ELF-1 (cell line): ENCODE measurements at places on chromosomes 3 and 15.
A peak's percentile ranks its signal among the peaks of the same experiment; 100 is the strongest.

DNA sequence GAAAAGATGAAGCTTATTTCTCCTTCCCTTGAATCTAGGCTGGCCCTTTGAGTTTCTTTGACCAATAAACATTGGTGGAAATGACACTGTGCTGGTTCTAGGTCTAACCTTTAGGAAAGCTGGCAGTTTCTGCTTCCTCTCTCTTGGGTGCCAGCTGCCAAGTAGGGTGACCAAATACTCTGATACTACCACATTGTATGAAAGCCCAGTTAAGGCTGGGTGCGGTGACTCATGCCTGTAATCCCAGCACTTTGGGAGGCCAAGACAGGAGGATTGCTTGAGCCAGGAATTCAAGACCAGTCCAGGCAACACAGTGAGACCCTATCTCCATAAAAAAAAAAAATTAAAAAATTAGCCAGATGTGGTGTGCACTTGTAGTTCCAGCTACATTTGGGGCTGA is 320.7 kb downstream of the ZNF621 start:
- DNase-seq, result no peak

GRCh38 chr3:68931406-68932149 is 769 bp downstream of the TAFA4 start:
- DNase-seq, result peak; percentile 19

DNA sequence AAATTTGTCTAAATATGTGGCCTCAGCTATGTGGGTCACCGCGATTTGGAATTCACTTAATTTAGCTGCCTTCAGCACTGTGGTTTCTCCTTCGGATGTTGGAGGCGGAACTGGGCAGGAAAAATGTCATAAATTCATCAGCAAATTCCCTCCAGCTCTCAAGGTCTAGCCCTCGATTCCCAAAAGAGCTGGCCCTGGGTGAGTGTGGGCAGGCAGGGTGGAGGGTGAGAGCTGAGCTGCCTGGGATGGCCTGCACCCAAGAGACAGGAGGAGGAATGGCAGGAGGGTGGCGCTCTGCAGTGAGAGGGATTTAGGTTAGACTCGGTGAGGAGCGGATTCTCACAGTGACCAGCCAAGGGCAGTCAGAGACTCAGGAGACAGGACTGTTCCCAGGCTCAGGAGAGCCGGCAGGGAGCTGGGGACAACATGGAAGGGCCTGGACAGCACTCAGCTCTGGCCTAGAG is 57.1 kb downstream of the FEM1B start:
- no peak for DNase-seq

GRCh38 chr3:181855825-181856224 is 144.1 kb downstream of the SOX2 start:
- no peak for DNase-seq

DNA sequence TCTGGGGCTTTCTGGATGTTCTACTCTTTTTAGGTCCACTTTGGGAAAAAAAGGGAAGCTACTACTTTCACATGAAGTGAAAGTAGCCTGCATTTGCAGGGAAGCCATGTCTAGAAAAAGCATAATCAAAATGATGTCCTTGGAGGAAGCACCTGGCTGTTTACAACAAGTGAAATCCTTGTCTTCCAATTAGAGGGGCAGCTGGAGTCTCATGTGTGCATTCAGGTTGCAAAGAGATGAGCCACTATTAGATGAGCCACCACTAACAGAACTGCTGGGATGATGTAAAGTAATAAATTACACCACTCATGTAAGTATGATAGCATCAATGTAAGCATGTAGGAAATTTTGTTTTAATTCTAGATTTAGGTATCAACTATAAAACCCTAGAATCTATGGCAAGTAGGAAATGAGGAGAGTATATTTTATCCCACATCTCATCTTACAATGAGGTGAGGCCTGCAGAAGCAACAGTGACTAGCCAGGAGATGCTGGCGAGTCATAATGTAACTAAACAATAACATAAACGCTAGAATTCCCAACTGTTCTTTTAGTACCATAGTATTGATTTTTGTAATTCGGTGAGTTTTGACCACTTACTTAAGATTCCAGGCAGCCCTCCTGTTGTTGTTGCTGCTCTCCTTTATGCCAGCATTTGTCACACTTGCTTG is 75.9 kb downstream of the TMEM108 start:
- no peak for DNase-seq

- DNase-seq, result no peak
Measured at GRCh38 chr15:57228395-57228794, 147.9 kb upstream of the CGNL1 start.

GRCh38 chr3:5187156-5187919 is at the start of gene EDEM1:
Gene EDEM1 (plus strand): TSS chr3:5187707. CDS start chr3:5187806, 99 bp downstream.
- DNase-seq, result peak; percentile 87

- DNase-seq, result no peak
Measured at GRCh38 chr3:183796372-183796771, 29.0 kb downstream of the MAP6D1 start.

DNA sequence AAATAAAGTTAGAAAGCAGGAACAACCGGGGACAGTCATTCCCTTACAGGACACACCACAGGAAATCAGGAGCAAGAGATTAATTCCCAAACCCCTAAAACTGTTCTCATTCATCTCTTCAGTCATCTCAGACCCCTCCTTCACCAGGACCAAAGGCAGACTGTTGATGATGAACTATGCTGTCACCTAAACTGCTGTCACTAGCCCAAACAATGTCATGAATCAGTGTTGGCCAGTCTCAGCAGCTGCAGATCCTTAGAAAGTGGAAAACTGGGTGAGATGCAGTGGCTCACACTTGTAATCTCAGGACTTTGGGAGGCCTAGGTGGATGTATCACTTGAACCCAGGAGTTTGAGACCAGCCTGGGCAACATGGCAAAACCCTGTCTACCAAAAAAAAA is 909.6 kb downstream of the ROBO1 start:
- no peak for DNase-seq

GRCh38 chr3:45365060-45365459 is 23.3 kb upstream of the LARS2 start:
- no peak for DNase-seq
